ENCODE measurements at places on chromosomes 2 and 18.

DNA sequence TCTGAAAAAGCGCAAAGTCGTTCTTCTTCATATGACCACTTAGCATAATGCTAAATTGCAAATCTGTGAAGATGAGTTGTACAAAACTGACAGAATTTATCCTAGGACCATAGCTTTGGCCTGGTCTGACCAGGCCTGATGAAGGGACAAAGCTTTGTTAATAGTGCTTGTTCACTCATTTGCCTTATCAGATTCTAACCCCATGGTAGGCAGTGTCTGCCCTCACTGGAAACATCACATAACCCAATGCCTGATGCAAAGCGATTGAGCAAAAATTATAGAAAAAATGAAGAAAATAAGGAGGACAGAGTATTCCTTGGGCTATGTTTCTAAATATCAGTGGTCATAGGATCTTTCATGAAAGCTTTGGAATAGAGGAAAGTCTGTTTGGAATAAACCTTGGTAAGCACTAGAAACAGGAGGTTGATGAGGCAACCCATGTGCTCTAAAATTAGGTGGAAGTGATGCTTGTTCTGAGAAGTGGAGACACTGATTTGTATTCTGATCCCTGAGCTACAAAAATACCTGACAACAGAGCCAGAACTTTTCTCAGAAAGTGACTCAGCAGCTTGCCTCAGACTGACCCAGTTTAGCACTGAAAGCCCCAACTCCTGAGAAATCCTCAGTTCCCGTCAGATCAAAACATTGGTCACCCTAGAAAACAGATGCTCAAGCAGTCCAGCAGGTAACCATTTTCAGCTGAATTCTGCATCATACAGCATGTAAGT, 131.4 kb upstream of the MAPRE2 start:
- DNase-seq = no peak

DNA sequence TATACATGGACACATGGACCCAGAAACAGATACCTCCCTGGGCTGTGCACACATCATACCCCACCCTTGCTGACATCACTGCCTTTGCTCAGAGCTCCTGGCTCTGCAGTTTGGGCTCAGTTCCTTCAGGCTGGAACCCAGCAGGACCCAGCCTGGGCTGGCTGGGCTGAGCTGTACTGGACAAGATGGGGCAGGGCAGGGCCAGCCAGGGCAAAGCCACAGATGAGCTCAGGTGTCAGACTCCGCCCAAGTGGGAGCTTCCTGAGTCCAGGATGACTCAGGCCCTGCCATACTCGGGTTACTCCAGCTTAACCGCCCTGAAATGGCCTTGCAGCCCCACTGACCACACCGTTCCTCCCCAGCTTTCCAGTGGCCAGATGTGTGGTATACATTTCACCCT, 284.9 kb downstream of the OSR1 start:
- DNase-seq = no peak

- DNase-seq = no peak
Observed at GRCh38 chr18:6652098-6652497, 77.4 kb upstream of the ARHGAP28 start.

GRCh38 chr2:175576875-175577274, 395.4 kb upstream of the ATP5MC3 start:
- no peak for DNase-seq

DNA sequence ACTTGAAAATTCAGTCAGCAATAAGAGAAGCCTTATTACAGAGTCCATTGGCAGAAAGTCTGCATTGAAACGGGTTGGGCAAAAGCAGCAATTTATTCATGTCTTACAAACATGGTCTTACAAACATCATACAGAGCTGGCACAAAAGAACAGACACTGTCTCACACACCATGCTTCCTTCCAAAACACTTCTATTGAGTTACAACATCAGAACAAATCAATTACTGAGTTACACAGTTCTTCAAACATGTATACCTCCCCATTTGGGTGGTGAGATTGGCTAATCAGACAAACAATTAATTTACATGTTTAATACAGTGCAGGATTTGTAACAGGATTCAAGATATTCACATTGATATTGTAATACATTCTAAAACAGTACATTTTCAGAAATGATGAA, 9.5 kb downstream of the SYT4 start:
- DNase-seq = no peak

- DNase-seq = no peak
Observed at GRCh38 chr18:48852794-48853193, 98.0 kb downstream of the SMAD7 start.

All from stimulated activated CD8-positive, alpha-beta memory T cell treated with anti-CD3 and anti-CD28 coated beads, Interleukin-7, amount 100 ng/mL, for 24 hours (primary cell).